ENCODE measurements at places on chromosomes 11 and 22.
A peak's percentile ranks its signal among the peaks of the same experiment; 100 is the strongest.

DNA sequence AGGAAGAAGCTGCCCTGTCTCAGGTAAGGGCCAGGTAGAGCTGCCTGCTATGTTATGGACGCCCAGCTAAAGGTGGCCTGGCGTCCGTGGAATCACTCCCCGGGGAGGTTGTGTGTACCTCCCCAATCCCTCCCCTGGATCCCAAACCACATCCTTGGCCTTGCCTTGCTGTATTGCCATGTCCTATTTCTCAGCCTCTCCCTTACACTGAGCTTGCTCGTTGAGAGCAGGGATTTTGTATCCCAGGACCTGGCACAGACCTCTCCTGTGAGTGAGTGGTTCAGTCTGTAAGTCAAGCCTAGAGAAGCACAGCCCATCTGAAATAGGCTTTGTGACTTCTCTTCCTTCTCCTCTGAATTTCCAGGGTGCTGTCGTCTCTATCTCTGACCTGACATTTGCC is 53.9 kb downstream of the TRAF6 start:
- DNase-seq: no peak

GRCh38 chr11:122645847-122646246 is 9.7 kb upstream of the UBASH3B start:
- DNase-seq: no peak

GRCh38 chr11:85791409-85791990 is 19.4 kb downstream of the SYTL2 start:
- no peak for DNase-seq

- no peak for DNase-seq
Measured at GRCh38 chr11:86781546-86781945, 18.8 kb upstream of the PRSS23 start.

GRCh38 chr11:8097926-8098325 is 16.9 kb downstream of the TUB start:
- no peak for DNase-seq

DNA sequence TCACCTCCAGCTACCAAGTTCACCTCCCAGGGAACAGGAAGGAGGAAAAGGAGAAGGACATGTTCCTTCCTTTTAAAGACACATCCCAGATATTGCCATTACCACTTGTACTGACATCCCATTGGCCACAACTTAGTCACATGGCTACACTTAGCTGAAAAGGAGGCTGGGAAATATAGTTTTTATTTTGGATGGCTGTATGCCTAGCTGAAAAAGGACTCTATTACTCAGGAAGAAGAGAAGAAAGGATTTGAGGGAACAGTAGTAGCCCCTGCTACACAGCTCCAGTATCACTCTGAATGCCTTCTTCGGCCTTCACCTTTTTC is 2.1 kb upstream of the APOA5 start:
- peak; percentile 43 for DNase-seq

GRCh38 chr11:36340897-36341296 is 44.8 kb downstream of the PRR5L start:
- no peak for DNase-seq

- DNase-seq: peak; percentile 73
Measured at GRCh38 chr11:58675334-58676155, 53.1 kb downstream of the CNTF start.

DNA sequence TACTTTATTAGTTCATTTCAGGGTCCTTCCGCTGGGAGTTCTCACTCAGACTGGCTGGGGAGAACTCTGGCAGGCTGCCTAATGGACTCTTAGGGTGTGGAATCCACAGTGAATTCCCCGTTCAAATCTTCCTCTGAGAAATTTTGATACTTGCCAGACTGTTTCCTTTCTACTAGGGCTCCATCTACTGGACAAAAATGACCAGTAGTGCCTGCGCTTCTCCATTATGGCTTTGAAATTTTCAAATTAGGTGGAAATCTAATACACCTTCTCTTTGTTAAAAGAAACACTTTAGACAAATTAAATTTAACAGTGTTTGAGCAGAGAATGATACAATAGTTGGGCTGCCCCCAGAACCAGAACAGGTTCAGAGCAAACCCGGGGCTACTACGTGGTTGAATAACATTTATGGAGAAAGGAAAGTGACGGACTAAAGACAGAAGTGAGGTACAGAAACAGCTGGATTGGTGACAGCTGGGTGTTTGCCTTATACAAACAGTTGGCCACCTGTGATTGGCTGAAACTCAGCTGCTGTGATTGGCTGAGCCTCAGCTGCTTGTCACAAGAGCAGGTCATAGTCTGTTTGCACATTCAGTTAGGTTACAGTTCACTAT is 52.9 kb upstream of the FDX1 start:
- peak; percentile 90 for DNase-seq

GRCh38 chr11:83306200-83307080 is 20.3 kb upstream of the CCDC90B start:
- no peak for DNase-seq

DNA sequence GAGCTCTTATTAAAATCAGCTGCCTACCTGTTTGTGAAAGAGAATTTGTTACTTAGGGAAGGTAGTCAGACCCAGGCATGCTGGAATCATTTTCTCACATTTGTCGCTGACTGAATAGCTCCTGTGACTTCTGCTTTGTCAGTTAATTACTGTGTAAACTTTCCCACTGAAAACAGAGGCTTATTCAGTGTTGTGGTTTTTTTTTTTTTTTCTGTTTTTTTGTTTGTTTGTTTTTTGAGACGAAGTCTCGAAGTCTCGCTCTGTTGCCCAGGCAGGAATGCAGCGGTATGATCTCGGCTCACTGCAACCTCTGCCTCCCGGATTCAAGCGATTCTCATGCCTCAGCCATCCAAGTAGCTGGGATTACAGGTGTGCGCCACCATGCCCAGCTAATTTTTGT is 5.6 kb upstream of the LDLRAD3 start:
- DNase-seq: no peak

DNA sequence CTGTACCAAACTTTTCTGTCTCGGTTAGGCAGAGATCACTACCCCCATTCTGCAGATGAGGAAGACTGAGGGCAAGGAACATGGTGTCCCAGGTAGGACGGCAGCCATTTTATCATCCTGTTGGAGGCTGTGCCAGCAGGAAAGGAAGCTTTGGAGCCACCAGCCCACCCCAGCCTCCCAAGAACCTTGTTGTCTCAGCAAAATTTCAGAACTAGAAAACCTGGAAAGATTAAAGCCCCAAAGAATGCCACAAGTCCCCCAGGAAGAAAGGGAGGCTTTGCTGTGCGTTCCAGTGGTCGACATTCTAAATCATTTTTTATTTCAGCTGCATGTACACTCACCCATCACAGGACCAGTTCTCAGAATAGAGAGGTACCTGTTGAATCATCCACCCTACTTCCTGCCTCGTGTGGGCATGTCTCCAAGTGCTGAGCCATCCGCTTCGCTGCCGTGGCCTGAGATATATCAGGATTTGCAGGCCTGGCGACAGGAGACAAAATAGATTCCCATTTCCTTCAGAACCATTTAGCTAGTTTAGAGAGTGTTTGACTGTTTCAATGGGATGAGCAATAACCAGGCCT is 13.0 kb upstream of the EIF3D start:
- peak; percentile 84 for DNase-seq

DNA sequence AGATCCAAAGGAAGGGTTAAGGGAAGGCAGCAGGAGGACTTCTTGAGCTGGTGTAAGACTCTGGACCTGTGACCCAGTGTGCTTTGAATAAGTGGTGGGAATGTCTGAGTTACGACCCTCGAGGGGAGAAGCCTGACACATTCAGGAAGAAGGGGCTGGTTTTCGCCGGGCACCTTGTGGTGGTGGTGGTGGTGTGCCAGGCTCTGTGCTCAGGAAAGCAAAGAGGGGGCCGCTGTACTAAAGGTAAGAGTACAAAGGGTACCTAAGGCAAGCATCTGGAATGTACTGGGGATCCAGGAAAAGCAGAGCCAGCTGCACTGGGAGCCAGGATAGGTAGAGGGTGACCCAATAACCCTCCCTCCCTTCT is 6.3 kb downstream of the KLHL35 start:
- DNase-seq: no peak

GRCh38 chr11:57391539-57391938 is 1.1 kb upstream of the PRG2 start:
- DNase-seq: no peak

DNA sequence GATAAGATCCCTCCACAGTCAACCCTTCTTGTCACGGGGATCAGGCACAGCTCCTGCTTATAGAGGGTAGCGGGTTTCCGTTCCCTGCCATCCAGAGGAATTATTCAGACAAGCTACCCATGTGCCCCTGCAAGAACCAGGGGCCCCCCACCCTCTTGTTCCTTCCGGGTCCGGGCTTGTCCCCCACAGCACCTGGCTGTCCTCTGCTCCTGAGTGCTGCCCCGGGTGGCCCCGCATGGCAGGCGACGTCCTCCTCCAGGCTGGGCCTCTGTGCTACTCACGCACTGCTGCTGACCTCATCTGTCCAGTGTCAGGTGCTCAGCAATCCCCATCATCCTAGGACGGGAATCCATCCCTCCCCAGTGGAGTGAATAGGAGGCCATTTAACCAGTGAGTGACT is 24.7 kb downstream of the CELSR1 start:
- no peak for DNase-seq

GRCh38 chr22:35678836-35679235 is 30.6 kb downstream of the APOL6 start:
- no peak for DNase-seq

DNA sequence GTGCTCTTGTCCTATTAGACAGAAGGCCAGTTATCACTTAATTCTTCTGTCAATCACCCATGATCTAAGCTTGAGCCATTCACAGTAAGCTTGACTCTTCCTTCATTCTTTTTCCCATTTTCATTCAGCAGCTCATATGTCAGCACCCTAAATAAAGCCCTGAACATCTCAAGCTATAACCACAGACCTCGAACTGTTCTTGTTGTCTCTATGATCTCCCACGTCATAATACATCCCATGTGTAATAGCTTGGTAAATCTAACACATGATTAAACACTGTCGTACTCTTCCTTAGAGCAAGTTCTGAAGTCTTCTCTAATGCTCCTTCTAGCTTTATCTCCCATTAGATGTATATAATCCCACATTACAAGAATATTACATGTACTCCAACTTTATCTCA is 14.4 kb downstream of the MUC15 start:
- no peak for DNase-seq

DNA sequence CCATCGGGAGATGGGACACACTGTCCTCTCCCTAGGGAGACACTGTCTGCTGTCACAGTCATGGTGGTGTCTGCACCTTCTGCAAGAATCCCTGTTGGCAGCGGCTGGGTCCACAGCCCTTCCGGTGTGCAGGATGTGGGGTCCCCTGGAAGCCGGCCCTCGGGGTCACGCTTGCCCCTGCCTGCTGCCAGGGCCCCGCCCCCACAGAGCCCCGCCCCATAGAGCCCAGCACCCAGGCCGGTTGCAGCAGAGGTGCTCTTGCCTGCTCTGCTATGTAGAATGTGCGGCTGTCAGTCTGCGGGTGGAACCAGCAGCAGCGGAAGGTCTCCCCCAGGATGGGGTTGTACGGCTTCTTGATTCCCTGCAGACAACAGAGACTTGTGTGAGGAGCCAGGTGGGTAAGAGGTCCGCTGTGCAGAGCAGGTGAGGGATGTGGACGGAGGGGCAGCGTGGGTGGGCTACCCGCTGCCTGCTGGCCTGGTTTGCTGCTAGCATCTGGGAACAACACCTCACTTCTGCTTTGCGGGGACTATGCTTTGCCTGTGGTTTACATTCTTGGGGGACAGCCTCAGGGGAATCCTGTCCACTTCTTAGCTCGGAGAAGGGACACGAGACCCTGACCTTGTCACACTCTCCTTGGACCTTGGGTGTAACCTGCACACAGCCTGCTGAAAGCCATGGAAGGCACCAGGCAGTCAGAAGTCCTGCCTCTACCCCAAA is 44.9 kb upstream of the CARS1 start:
- DNase-seq: no peak

- DNase-seq: no peak
Measured at GRCh38 chr11:1221848-1222311, 986 bp upstream of the MUC5B start.

DNA sequence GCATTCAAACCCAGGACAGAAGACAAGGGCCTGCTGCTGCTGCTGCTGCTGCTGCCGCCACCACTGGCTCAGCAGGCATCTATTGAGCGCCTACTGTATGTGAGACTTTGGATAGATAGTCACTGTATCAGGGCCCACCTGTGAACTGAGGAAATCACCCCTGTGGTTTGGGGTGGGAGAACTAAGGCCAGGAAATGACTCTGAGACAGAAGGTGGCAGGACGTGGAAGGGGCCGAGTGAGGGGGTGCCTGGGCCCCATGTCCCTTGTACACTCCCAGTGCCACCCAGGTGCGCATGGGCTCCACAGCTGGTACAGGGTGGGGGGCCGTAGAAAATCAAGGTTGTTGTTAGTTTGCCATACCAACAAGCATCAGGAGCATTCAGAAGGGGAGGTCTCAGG is 50.6 kb downstream of the ARHGAP8 start:
- DNase-seq: no peak

- DNase-seq: no peak
Measured at GRCh38 chr11:45213316-45213665, 66.9 kb downstream of the PRDM11 start.

DNA sequence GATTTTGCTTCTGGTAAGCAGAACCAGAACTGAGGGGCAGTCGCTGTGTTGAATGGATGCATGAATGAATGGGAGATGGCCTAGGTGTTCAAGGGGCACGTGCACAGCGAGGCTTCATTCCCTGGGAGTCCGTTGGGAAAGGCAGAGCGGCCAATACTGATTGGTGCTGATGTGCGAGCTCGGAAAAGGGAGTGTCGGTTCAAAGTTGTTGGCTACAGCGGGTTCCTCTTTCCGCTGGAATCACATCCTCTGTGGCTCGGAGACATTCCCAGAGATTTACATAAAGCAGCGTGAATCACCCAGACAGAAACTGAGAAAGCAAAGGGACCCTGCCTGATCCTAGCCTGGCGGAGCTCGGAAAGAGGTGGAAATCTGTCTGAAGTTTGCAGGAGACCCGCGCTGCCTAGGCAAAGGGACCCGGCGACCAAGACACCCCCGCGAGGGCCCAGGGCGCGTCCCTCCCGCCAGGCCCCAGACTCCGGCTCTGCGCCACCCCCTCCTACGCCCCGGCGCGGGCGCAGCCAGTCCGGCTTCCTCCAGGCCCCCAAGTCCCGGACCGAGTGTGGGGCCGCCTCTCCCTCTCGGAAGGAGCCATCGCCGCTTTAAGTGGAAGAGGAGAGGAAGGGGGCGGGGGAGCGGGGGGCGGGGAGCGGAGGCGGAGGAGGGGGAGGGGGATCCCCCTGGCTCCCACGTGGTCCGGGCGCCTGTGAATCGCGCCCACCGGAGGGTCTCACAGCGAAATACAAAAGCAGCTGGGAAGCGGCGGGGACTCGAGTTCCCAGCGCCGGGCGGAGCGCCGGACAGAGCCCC is at the start of gene FJX1:
TSS of gene FJX1 (plus strand) at position 774 of the 810 bp plus-strand sequence. CDS start 177 bp downstream, outside the sequence.
- DNase-seq: peak; percentile 93

DNA sequence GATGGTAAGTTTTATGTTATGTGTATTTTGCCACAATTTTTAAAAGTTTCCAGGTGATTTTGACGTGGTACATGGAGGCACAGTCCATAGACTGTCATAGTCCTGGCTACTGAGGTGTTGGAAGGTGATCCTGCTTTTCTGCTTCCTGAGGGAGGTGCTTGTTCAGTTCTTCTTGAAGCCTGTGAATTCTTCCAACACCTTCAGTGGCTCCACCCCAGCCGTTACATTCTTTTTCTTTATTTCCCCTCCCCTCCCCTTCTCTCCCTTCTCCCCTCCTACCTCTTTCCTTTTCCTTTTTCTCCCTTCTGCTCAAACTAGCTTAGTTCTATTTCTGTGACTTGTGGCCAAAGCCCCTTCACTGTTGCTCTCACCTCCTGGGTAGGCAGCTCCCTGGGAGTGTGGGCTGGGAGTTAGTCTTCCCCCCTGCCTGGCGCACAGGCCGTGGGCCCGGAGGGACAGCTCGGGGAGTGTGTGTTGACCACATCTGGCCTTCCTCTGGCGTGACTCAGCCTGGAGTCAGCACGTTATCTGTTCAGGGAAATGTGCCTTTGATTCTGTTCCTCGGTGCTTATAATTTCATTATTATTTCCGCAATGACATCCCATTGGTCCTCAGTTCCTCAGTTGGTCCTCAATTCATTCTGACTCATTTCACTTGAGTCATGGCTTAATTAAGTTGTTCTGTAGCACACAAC is 566.2 kb downstream of the TBC1D22A start:
- peak; percentile 96 for DNase-seq
